ENCODE measurements at places on chromosomes 6 and 20.

GRCh38 chr20:62089393-62089792, 23.7 kb upstream of the TAF4 start:
- no peak for DNase-seq

DNA sequence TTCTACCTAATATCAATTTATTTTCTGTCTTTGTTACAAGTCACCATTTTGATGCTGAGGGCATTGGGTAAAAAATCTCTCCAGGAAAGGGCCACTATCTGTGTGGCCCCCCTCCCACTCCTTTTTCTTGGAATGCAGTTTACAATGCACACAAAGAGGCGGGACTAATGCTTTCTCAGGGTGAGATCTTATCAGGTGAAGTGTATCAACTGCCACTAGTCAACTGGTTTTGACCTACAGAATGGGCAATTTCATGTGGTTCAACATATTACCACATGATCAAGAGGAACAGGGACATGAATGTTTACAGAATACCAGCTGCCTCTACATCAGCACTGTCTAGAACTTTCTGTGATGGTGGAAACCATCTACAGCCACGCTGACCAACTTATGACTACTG, 3.7 kb downstream of the RRBP1 start:
- no peak for DNase-seq

GRCh38 chr6:41077536-41077935, 4.8 kb downstream of the NFYA start:
- no peak for DNase-seq

DNA sequence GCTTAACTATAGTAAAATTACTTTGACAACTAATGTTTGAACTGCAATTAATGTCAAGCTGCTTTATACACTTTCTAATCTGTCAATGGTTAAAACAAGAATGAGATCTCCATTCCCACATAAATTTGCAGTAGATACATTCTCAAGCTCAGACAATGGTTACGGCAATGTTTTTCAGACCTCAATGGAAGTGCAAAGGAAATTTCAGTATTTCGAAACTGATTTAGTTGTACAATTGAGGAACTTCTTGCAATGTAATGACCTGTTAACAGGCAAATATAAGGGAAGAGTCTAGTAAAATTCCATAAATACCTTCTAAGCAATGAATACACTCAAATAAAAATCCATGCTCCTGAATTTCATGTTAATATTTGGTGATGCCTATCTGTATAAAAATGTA, 94.7 kb downstream of the ADTRP start:
- DNase-seq, result no peak

GRCh38 chr6:150409576-150410066, 40.8 kb downstream of the IYD start:
- DNase-seq, result no peak

DNA sequence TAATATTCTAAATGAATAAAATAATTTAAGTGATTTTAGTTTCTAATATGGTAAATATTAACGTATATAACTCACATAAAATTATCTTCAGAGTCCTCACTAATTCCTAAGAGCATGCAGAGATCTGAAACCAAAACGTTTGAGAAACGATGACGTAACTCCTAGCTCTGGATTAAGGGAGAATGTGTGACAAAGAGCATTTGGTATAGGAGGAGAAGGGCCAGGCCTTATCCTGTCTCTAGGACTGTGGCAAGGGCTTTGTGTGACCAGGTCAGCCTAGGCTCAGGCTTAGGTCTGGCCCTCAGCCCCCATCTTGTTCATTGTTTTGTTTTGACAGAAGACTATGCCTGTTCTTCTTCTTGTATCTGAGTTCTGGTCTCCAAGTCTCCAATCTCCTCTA, 19.2 kb upstream of the POLR1H start:
- DNase-seq, result no peak

- no peak for DNase-seq
Observed at GRCh38 chr6:167828325-167828956, 1.7 kb downstream of the AFDN start.

DNA sequence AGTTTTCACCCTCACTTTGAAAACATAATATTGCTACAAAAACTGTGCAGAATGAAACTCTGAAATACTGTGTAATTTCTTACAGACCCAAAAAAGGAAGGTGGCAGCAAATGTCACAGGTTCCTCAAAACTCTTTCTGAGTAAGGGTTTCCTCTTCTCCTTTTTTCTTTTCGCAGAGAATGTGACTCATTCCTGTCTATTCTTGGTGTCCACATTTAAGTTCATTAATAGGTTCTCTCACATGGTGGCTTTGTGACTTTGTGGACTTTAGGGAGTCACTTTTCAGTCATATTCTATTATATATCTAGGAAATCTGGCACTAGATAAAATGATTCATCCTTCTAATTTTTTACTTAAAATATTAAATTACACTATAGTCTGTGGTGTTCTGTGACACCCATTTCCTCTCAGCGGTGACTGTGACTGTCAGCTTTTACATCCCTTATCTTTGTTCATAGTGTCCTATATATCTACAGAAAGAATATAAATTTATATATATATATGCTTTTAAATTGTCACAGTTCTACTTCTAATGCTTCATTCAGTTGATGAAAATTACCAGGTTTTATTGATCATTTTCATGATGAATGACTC, 126.8 kb upstream of the HCRTR2 start:
- no peak for DNase-seq

- DNase-seq, result no peak
Observed at GRCh38 chr6:139779988-139780774, 405.7 kb upstream of the CITED2 start.

DNA sequence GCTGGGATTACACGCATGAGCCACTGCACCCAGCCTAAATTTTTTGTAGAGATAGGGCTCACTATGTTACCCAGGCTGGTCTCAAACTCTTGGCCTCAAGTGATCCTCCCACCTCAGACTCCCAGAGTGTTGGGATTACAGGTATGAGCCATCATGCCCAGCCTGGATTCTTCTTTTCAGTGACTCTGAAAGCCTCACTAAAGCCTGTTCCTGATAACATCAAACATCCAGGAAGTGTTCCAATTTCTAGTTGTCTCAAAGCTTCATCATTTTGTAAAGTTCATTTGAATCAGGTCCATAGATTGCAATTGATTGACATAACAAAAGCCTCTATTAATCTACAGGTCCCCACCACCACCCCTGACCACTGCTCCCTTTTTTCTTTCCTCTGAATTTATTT, 29.2 kb upstream of the CHMP4B start:
- no peak for DNase-seq

DNA sequence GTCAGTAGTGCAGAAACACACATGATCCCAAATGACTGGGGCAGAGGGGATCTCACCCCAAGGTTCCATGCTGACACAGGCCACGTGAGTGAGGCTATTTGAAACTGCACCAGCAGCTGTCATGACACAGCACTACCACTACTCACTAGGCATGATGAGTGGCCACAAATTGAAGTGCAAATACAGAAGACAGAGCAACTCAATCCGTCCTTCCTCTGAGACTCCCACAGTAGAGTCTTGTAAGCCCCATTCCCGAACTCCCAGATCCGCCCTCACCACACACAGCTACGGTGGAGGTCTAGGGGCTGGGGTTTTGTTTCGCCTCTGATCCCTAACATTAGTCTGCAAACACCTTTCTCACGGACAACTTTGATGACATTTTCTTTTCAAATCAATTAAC, 113.3 kb upstream of the NUP153 start:
- no peak for DNase-seq

- DNase-seq, result no peak
Observed at GRCh38 chr6:13807696-13808095, 6.7 kb downstream of the MCUR1 start.

GRCh38 chr6:123715006-123715863, 78.5 kb upstream of the TRDN start:
- no peak for DNase-seq

All from stimulated activated CD8-positive, alpha-beta memory T cell treated with anti-CD3 and anti-CD28 coated beads, Interleukin-7, amount 100 ng/mL, for 4 hours (primary cell).